ENCODE measurements at places on chromosomes 12 and 14.

GRCh38 chr12:45439039-45439438, 223.1 kb downstream of the ANO6 start:
- no peak for DNase-seq

- peak; percentile 81 for DNase-seq
Observed at GRCh38 chr14:85316701-85317410, 213.1 kb upstream of the FLRT2 start.

GRCh38 chr14:51386411-51386810, 146.4 kb downstream of the TMX1 start:
- no peak for DNase-seq

- no peak for DNase-seq
Observed at GRCh38 chr12:88743946-88744685, 163.8 kb upstream of the KITLG start.

DNA sequence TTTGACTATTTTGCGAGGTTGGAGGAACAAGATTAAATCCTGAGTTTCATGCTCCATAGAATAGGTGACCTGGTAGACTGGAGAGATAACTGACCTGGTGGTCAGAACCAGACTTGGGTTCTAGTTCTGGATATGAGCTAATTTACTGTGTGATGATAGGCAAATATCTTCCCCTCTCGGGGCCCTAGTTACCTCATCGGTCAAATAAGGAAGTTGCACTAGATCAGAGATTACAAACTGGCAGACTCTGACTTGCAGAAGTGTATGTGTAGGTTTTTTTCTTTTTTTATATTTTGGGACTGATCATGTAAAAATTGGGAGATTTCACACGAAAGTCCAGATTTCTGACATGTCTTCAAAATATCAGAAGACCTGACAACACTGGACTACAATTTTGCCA, 37.0 kb downstream of the RPH3A start:
- DNase-seq: no peak

- no peak for DNase-seq
Observed at GRCh38 chr12:9856894-9857293, 12.3 kb downstream of the CLEC2B start.

GRCh38 chr12:2877953-2878732, 1.1 kb downstream of the RHNO1 start:
- DNase-seq: peak; percentile 70

DNA sequence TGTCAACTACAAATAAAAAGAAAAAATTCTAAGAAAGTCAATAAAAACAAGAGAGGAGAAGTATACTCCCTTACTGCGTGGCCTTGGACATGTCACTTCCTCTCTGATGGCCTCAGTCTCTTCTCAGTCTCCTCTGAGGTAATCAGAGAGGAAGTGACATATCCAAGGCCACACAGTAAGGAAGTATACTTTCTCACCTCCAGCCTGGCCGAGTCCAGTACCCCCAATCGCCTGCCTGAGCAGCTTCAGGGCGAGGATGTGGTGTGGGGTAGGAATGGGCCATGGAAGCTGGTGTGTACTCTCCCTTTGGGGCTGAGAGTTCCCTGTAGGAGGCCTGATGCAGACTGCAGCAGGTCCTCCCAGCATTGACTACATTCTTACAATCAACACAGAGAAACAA, 15.8 kb downstream of the VDR start:
- DNase-seq: no peak

GRCh38 chr14:77965919-77966435, 166.1 kb downstream of the ADCK1 start:
- peak; percentile 20 for DNase-seq

- peak; percentile 91 for DNase-seq
Observed at GRCh38 chr12:128823916-128824839, at the start of gene SLC15A4. TSS of gene SLC15A4 (minus strand) at chr12:128823958. CDS start at chr12:128823943, 15 bp downstream.

DNA sequence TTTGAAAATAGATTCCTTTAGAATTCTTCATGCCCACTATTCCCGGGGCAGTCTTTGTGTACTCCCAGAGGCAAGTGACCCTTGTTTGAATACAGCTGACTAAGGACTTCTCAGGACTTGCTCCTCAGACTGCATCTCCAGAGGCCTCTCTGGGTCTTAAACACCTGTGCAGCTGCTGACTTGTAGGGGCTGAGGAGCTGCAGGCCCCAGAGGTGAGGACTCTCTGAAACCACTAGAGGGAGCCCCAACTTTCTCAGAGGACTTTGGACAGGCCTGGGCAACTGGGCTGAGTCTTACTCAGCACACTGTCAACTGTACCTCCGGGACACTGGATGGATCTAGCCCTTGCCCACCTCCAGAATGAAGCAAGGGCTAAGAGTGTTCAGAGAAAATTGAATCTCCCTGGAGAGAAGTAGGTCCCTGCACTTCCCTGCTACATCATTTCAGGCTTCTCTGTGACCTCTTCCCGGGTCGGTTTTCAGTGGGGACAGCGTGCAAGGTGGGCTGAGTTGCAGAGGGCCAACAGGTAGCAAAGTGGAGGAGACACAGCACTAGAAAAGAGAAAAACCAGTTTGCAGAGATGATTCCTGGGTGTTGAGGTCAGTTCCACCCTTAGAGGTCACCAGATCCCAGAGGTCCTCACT, 164.6 kb downstream of the TMEM117 start:
- peak; percentile 44 for DNase-seq

DNA sequence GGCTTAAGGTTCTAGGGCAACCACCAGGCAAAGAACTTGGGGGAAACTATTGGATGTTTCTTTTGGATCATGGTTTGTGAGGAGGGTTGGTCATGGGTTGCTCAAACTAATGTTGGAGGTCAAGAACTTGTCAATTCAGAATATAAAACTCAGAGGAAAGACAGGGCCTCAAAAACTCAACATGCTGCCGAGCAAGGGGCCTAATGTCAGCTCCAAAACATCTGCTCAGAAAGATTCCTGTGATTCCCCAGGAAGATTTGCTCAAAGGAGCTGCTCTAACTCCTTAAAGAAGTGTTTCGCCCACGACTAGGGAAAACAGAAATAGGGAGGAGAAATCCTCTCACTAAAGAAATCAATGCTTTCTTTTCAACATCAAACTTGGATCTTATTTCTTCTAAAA, 3.7 kb upstream of the IGF1 start:
- no peak for DNase-seq
